ENCODE measurements at places on chromosomes 3 and 15.
A peak's percentile ranks its signal among the peaks of the same experiment; 100 is the strongest.

- DNase-seq, result peak; percentile 71
Observed at GRCh38 chr3:84958495-84959469, at the start of gene CADM2. TSS of gene CADM2 (plus strand) at chr3:84958989.

- DNase-seq, result peak; percentile 91
Observed at GRCh38 chr15:35308802-35309201, 223.7 kb upstream of the NANOGP8 start.

GRCh38 chr3:123552095-123552714 is 32.6 kb downstream of the HACD2 start:
- DNase-seq, result peak; percentile 35

- DNase-seq, result no peak
Observed at GRCh38 chr3:27985369-27986035, 255.9 kb upstream of the CMC1 start.

DNA sequence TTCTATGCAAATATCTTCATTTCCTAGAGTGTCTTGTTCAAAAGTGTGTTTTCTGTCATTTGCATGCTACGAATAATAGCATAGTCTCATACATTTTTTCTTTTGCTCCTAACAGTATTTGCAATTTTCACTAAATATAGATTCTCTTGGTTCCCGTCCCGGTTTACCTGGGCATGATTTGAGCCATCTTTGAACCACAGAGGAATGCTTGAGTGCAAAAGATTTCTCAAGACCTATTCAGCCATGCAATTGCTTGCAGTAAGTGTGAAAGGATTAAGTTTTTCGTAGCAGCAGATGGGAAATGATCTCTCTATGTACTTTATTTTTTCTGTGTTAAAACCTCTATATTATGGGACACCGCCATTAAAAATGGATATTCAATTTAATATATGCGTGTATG is 733.0 kb downstream of the ZPLD1 start:
- DNase-seq, result no peak

GRCh38 chr15:32030795-32031194 is 480 bp downstream of the CHRNA7 start:
- DNase-seq, result no peak

GRCh38 chr15:74044267-74045110 is 37.9 kb downstream of the GOLGA6A start:
- no peak for DNase-seq

DNA sequence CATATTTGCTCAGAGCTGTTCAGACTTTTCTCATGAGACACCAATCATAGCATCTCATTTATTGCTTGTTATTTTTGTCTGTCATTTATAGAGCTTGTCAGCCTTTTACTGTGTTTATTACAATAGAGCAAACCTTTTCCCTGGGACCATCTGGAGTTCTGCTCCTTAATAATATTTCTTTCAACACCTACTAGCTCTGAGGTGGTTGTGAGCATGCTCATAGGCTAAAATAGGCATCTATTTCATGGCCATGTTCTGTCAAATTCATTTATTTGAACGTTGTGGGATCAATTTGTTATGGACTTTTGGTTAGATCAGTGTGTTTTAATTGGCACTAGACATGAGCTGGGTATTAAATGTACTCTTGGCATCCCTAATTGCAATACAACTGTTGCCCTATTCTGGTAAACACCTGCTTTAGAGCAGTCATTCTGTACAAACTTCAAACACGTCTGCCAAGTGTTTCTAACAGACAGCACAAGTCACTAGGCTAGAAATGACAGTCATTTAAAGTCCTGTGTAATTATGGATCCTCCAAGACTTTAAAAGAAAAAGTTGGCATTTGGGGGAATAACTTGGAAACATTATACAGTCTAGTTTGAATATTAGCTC is 766.3 kb downstream of the ZNF385D start:
- DNase-seq, result no peak

DNA sequence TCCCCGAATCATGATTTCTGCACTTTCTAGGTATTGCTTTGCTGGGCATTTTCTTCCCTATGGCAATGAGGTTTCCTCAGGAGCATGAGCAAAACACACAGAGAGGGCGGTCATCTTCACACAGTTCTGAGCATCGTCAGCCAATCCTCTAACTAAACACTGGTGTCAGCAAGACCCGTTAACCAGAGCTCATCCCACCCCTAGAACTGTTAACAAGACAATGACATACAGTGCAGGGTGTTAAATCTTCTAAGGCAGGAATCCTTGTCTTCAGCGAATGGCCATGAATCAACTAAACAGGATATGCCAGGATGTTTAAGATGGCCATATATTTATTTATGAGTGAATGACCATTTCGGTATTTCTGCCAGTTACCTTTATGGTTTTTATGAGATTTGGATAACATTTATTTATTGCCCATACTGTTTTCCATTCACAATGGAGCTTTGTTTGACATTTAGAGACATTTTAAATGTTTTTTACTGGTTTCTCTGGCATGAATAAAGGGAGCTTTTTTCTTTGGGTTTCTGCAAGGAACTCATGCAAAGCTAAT is 411.5 kb upstream of the PROK2 start:
- no peak for DNase-seq

- DNase-seq, result no peak
Observed at GRCh38 chr15:96123028-96123400, 207.5 kb upstream of the NR2F2 start.

- DNase-seq, result peak; percentile 20
Observed at GRCh38 chr3:46399557-46399956, 7.3 kb downstream of the CCR5AS start.

GRCh38 chr3:144502402-144502801 is 530.8 kb downstream of the DIPK2A start:
- DNase-seq, result no peak

DNA sequence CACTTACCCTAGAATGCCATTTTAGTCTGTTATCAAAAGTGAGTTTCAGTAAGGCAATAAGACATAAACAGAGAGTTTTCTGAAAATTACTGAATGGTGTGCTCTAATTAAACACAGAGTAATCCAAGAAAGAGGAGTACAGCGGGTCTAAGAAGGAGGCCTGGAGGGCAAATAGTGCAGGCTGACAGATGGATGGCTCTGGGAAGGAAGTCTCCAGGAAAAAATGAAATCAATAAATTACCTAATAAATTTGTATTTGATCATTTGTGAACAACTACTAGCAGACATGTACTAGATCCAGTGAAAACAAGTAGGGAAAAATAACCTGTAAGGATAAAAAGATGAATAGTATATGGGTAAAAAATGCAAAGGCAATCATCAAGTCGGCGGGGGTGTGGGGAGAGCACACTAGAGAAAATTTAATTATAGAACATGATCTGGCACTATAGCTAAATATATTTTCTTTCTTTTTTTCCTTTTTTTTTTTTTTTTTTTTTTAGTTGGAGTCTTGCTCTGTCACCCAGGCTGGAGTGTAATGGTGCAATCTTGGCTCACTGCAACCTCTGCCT is 22.6 kb upstream of the GPD1L start:
- DNase-seq, result no peak

DNA sequence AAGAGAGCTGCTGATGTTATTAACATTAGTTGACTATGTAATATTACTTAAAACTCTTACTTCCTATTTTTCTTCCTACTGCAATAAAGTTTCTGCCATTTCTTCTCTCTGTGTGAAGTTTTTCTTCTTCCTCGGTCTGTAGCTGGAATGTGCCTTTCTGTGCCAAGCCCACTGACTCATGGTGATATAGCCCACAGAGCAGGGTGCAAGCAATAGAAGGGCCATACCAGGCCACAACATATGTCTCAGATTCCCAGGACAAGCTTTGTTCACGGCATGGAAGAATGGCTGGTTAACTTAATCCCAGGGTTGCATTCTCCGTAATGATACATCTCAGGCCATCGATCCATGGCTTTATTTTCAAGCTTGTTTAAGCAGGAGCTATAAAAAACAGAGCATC is 815.3 kb downstream of the TUSC7 start:
- DNase-seq, result peak; percentile 40

DNA sequence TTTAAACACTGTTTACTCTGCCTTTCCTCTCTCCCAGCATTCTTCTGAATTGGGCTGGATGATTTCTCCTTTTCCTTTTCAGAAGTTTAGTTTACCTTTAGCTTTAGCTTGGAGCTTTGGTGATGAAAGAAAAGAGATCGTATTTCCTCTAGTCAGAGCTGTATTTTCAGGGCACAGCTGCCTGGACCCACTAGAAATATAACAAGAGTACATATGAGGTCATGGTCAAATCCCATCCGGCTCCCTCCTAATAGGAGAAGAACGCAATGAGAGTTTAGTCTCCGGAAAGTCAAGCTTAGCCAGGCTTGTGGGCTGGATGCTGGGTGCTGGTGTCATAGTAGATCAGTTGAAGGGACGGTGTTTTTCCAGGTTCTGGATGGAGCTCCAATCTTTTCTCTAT is 177.1 kb upstream of the PFN2 start:
- peak; percentile 58 for DNase-seq

Data from fibroblast of pulmonary artery (primary cell).